ENCODE measurements at places on chromosomes 6 and 20.

DNA sequence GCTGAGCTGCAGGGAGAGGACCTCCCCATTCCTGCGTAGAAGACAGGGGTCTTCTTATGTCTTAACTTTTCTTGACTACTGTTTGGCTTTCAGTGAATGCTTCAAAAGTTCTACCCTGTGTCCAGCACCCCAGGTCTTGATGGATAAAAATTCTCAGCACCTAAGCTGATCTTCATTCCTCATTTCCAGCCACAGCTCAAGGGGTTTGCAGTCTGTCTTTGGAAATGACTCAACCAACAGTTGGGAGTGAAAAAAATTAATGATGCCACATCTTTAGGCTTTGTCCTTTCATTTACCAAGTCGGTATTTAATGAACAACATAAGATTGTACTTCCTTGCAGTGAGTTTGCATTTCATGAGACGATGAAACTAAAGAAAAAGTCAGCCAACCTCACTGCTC is 40.3 kb downstream of the PRDM1 start:
- DNase-seq, result no peak

GRCh38 chr6:56663344-56663743 is 20.7 kb upstream of the DST start:
- DNase-seq, result no peak

DNA sequence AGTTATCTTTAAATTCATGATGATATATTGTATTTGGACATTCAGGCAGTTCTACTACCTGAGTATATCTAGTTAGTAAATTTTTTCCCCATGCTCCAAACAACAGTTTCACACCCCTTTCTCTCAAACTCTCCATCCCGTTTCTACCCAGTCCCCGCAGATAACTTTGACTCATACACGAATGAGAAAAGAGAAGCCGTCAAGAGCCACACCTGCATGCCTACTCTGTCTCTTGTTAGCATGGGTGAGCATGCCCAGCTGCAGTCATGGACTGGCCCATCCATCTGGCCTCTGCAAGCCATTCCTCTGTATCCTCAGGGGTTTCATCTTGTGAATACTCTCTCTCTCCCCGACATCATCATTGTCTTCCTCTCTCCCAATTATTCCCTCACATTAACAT is 41.5 kb downstream of the MYB start:
- DNase-seq, result no peak

DNA sequence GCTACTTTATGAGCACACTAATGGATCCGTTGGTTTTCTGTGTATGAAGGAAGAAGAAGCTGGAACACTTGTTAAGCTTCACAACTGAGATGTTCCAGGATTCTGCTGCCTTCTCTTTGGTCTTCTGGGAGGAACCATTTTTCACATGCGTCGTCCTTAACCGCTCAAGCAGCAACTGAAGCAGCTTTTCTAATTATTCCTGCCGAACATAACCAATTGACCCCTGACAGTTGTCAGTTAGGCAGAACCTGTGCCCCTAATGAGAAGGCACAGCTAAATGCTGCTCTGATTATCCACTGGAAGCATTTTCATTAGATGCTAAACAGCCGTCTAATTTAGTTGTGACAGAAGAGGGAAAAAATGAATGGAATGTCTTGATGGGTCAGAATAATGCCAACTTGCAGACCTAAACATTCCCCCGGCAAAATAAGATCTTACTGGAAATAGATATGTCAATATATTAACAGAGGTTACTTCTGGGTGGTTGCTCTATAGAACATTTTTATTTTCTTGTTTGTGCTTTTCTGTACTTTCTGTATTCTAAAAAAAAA is 85.0 kb upstream of the SMLR1 start:
- DNase-seq, result no peak
